Keratinocyte (primary cell): ENCODE measurements at places on chromosomes 7 and 10.

- no peak for DNase-seq
These were observed 83.3 kb upstream of the KLF6 start for GRCh38 chr10:3868271-3868664.

DNA sequence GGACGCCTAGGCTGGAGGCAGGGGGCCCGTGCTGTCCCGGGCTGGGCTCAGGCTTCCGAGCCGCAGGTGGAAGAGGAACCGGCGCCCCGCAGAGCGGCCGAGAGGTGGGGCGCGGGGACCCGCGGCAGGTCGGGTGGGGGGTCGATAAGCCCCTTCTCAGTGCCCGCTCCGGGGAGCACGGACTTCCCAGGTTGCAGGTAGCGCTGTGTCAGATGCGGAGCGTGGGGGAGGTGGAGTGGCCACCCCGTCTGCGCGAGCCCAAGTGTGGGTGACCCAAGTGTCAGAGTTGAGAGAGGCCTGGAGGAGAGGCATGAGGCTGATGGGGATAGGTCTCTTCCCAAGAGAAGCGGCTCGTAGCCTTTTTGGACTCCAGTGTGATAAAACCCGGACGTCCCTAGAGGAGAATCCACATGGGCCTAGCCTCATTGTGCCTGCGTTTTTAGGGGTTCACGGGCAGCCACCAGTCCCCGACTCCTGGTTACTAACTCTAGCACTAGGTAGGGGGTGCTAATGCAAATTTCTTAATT, 580 bp downstream of the EEPD1 start:
- DNase-seq, result no peak

- DNase-seq, result no peak
These were observed 33.8 kb downstream of the GPR22 start for GRCh38 chr7:107503687-107504086.

GRCh38 chr10:88395677-88396076, 187.4 kb downstream of the RNLS start:
- DNase-seq, result no peak

DNA sequence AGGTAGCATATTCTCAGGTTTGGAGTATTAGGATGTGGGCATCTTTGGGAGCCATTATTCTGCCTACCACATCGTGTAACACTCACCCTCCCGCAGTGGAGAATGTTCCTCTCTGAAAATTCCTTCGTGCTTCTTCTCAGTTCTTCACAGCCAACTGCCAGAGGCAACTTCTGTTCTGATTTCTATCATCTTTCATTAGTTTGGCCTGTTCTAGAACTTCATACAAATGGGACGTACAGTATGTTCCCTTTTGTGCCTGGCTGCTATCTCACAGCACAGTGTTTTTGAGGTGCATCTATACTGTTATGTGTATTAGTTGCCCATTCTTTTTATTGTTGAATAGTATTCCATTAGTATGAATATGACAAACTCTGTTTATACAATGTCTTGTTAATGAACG, 8.9 kb upstream of the SLC26A3 start:
- DNase-seq, result no peak

DNA sequence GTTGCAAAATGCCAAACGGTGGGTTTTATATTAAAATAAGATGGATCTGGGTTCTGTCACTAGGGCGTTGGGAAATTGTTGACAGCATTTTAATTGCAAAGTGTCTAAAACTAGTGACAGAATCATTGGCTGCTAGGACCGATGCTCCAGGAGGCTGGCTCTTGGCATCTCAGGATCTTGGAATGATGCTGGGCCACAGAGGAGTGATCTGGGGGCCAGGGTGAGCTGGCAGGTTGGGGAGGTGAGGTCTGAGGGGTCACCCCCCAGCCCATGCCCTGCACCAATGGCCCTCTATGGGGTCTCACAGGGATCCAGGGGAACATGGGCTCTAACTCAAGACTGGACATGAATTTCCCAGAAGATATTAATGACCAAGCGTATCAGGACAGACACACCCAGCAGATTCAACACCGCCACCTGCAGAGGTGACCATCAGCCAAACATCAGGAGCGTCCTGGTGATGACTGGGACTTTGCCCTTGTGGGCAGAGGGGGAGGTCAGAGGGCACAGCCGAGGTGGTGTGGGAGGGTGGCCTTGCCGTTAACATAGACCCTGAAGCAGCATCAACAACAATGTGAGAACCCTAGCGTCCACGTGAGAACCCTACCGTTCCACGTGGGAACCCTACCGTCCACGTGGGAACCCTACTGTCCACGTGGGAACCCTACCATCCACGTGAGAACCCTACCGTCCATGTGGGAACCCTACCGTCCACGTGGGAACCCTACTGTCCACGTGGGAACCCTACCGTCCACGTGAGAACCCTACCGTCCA, 89.0 kb upstream of the PPP2R2D start:
- DNase-seq, result no peak

DNA sequence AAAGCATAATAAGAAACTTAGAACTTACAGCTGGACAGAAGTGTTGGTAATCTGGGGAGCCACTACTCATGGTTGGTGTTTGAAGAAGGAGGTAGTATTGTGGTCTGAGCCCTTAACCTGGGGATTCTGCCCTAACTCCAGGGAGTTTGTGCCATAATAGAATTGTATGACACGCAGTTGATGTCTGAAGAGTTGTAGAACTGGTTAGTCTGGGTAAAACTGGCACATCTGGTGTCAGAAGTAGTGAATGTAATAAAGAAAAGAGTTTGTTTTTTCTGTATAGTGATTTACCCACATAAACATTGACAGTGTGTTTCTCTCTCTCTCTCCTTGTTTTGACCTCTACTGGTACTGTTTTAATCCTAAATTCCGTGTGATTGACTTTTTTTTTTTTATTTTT, 448.1 kb upstream of the SEMA3D start:
- no peak for DNase-seq

DNA sequence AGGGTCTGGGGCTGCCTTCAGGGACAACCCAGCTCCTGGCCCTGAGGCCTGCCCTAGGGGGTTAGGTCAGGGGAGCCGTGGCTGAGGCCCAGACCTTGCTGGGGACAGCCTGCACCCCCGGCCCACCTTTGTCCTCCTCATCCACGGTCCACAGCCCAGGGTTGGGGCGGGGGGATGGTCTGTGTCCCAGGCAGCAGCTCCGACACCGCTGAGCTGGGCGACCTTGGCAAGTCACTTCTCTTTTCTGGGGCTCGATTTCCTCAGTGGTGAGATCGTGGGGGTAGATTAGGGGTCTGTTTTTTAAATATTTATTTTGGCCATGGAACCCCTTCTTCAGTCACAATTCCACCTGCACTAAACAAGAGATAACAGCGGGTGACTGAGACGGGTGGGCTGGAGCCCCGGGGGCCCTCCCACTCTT, 30.9 kb downstream of the DNAJB12 start:
- DNase-seq, result no peak

GRCh38 chr7:27235387-27236311, 7.0 kb upstream of the EVX1 start:
- DNase-seq, result no peak

DNA sequence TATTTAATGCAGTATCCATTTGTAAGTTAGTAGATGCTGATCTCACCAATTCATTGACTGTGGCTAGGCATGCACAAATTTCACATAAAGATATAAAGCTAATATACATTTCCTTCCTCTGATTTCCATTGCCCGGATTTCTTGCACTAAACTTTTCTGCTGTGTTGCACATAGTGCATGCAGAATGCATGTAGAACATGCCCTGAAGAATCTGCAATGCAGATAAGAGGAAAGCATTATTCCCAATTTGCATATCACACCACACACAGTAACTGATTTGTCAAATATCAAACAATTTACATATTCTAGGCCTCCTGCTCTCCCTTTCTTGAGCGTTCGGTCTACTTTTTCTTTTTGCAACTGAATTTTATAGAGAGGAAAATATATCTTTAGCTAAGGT, 124.2 kb downstream of the LRRTM3 start:
- no peak for DNase-seq

DNA sequence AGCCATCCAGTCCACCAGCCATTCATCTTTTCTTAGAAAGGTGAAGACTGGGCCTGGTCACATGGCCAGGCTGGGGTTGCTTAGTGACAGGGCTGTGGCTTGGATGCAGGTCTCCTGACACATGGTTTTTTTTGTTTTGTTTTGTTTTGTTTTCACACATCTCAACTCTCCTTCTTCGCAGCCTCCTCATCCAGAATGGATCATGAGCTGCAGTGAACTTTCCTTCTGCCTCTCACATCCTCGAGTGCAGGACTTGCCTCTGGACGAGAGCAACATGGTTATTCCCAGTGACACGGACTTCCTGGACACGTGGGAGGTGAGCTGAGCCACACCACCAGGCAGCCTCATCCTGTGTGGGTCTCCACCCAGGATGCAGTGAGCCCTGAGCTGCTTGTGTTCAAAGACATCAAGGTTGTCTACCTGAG, 9.5 kb downstream of the AKR1E2 start:
- DNase-seq, result no peak
